ENCODE measurements at places on chromosomes 16 and 17. TPM values are rescaled to one million over a fixed set of nuclear protein-coding genes. Genes with fewer than 3 reads are reported as not detected.

DOC2A gene
- total RNA-seq, result 0.24 TPM

KRT26 gene
- total RNA-seq, result not detected

FBXO39 gene
- 0.09 TPM for total RNA-seq

GRCh38 chr17:43444223-43445008 lies 39.4 kb upstream of the DHX8 start:
- no peak for DNase-seq
- H3K27ac ChIP-seq, result peak overlapping the region; percentile 74
- H3K27me3 ChIP-seq, result no peaks in the 10 kb centered on the region
- H3K36me3 ChIP-seq, result no peaks in the 10 kb centered on the region

DNA sequence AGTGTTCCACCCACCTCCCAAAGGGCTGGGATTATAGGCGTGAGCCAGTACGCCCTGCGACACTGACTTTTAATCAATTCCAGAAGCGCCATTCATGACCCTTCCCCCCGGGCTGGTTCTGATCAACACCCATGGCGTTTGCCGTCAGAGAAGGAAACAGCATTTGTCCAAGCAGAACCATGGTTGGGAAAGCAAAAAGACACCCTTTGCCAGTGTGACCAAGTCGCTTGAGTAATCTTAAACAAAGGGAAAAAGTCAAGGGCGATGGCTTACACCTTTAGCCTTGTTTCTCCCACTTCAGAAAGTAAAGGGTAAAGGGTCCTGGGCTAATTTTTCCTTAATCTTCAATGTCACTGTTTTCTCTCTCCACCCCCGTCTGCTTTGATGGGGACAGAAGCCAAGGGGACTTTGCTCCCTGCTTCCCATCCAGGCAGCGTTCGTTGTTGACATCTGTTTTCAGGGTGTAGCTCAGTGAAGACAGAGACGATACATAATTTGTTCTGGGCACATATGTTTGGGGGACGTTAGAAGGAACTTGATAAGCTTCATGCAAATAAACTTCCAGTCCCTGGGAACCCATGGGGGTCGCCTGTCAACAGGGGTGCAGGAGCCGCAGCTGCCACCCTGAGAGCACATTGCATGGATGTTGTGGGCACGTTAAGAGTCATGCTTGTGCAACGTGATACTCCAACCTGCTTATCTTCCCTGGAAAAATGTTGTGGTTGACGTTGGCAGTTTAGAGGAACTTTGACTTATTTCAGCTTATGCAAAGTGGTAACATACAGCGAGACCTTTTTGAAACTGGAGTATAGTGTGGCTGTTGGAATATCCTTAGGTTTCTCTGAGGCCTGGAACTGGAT lies 50.6 kb upstream of the TANGO6 start:
- DNase-seq, result no peak
- H3K36me3 ChIP-seq, result no peaks in the 10 kb centered on the region
- H3K27me3 ChIP-seq, result no peaks in the 10 kb centered on the region
- peak overlapping the region; percentile 52 for H3K27ac ChIP-seq

GRCh38 chr17:76200354-76200753 lies 39.9 kb downstream of the RNF157 start:
- peaks cover 2% of the 10 kb centered on the region for H3K27me3 ChIP-seq
- H3K4me3 ChIP-seq, result no peak overlapping the region
- H3K4me1 ChIP-seq, result no peaks in the 10 kb centered on the region

DHRS7C gene
- 0.24 TPM for total RNA-seq

DNA sequence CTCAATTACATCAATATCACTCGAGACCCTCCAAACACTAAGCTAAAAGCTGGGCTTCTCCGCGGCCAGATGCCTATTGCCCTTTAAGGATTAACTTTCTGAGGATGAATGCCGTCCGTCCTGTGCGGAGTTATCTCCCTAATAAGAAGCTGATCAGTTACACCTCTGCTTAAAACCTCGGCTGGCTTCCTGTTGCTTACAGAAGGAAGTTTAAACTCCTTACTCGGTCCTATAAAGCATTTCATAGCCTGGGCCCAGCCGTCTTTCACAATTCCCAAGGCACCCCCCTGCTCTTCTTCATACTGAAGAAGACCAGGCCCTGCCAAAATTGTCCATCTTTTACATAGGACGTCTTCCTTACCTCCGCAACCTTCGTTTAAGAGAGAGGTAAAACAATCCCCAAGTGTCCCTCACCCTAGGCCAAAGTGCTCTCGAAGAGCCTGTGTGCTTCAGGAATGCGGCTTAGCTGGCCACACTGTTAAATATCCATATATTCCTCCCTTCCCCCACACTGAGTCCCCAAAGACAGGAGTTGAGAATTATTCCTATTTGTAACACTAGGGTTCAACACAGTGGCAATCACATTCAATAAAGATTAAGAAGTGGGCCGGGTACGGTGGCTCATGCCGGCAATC lies 112.6 kb upstream of the IRX5 start:
- H3K4me3 ChIP-seq, result no peak overlapping the region
- no peak for DNase-seq
- H3K4me1 ChIP-seq, result no peaks in the 10 kb centered on the region
- H3K27ac ChIP-seq, result no peak overlapping the region

TP53TG3C gene
- not detected for total RNA-seq

GRCh38 chr17:31506517-31506916 lies 115.0 kb downstream of the RAB11FIP4 start:
- H3K4me1 ChIP-seq, result peaks cover 26% of the 10 kb centered on the region
- H3K36me3 ChIP-seq, result no peaks in the 10 kb centered on the region
- no peak for DNase-seq

DNA sequence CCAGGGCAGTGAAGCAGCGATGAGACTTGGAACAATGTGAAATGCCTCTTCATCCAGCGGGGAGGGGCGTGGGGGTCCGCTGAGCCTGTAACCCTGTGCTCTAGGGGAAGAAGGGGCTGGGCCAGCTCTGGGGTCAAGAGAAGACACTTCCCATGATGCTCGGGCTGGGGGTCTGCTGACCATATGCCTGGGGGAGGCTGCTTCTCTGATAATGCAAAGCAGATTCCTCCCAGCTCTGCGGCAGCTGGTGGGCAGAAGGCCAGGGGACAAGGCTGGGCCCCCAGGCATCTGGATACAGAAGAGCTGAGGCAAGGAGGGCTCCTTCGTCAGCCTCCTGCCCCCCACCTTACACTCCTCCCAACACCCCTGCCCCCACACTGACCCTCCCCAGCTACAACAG lies 24.7 kb downstream of the NGFR start:
- H3K27ac ChIP-seq, result no peak overlapping the region
- H3K4me3 ChIP-seq, result no peak overlapping the region
- no peaks in the 10 kb centered on the region for H3K36me3 ChIP-seq

DNA sequence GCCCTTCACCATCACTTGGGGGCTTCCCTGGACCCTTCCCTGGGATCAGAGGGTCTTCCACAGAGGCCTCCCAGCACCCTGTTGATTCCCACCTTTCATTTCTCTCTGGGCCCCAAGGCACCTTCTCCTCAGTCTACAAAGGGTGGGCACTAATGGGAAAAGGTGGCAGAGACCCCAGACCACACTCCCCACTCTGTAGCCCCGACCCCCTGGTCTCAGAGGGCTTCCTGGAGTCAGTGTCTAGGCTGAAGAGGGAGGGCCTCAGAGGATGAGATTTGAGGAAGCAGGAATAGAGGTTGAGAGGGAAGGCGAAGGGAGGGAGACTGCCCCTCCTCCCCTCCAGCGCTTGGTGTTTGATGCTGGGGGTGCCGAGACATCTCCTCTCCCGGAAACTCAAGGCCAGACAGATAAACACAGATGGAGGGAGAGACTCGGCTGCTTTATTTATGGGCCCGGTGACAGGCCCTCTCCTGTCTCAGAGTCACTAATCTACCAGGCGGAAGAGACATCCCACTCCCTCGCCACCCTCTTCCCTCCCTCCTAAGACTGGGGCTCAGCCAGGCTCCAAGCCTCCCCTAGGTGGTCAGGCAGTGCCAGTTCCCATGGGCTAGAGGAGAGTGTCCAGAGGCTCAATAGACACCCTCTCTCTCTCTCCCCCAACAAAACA lies 18.5 kb upstream of the SP2 start:
- H3K36me3 ChIP-seq, result no peaks in the 10 kb centered on the region
- H3K27me3 ChIP-seq, result peaks cover 33% of the 10 kb centered on the region
- H3K4me1 ChIP-seq, result no peaks in the 10 kb centered on the region
- H3K27ac ChIP-seq, result no peak overlapping the region

- H3K4me3 ChIP-seq, result no peak overlapping the region
- no peak overlapping the region for H3K27ac ChIP-seq
- no peak for DNase-seq
- no peaks in the 10 kb centered on the region for H3K4me1 ChIP-seq
- no peaks in the 10 kb centered on the region for H3K36me3 ChIP-seq
Observed at GRCh38 chr17:8766731-8767130, 8.4 kb upstream of the SPDYE4 start.

DNA sequence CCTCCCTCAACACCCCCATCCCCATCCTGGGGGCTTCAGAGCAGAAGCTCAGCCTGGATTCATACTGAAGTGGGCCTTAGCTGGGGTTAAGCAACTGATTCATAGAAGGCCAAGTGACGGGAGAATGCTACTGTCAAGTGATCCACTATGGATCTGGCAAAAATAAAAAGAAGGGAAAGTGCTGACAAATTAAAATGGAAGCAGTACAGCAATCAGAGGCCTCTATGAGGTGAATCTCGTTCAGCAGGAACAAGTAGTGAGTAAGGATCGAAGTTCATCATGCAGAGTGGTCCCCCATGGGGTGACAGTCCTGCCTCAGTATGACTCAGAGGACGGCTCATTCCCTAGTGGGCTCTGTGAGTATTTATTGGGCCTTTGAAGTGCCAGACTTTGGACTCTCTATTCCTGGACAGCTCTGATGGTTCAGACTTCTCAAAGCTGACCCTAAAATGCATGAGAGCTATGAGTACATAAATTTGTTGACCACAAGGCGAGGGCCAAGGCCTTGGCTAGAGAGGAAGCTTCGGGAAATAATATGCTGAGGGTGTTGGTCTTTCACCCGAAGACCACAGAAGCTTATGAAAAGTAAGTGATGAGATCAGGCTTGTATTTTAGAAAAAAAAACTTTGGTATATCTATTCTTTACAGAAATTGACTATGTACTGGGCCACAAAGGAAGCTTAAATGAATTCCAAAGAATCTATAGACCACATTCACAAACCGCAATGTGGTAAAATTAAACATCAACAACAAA lies 5.3 kb upstream of the NSMCE1 start:
- H3K27ac ChIP-seq, result no peak overlapping the region
- H3K4me1 ChIP-seq, result peaks cover 11% of the 10 kb centered on the region
- H3K36me3 ChIP-seq, result no peaks in the 10 kb centered on the region
- no peak overlapping the region for H3K4me3 ChIP-seq
- no peaks in the 10 kb centered on the region for H3K27me3 ChIP-seq

GRCh38 chr16:50246299-50247122 lies 19.8 kb upstream of the ADCY7 start:
- H3K4me3 ChIP-seq, result peak overlapping the region; percentile 47
- H3K27ac ChIP-seq, result no peak overlapping the region
- no peaks in the 10 kb centered on the region for H3K27me3 ChIP-seq
- H3K36me3 ChIP-seq, result no peaks in the 10 kb centered on the region

DBF4B gene
- 3.5 TPM for total RNA-seq

GRCh38 chr17:77745702-77746101 lies 212.8 kb upstream of the TNRC6C start:
- no peak overlapping the region for H3K27ac ChIP-seq
- no peak overlapping the region for H3K4me3 ChIP-seq
- DNase-seq, result no peak
- H3K27me3 ChIP-seq, result no peaks in the 10 kb centered on the region
- no peaks in the 10 kb centered on the region for H3K4me1 ChIP-seq
- no peaks in the 10 kb centered on the region for H3K36me3 ChIP-seq

DNA sequence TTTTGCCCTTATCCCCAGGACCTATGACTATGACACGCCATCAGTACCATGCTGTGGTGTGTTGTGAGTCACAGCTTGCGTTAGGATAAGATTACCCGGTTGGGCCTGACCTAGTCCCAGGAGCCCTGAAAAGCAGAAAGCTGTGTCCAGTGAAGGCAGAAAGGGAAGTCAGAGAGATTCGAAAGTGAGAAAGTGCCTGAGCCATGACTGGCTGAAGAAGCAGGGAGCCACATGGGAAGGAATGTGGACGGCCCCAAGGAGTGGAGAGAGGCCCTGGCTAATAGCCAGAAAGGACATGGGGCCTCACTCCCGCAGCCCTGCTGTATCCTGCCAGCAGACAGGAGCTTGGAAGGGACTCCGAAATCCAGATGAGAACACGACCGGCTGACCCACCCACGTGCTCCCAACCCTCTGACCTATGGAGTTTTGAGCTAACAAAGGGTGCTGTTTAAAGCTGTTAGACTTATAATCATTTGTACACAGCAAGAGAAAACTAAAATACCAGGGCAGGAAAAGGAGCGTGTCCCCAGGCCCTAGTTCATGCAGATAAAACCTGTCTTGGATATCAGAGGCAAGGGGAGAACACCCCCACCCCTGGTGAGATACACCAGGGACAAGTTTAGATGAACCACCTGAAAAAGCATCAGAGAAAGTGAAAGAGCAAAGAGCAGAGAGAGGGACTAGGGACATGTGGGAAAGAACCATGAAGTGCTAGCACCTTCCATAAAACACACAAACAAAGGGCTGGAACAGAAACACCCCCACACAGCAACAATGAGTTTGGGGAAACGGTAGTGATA lies 115.3 kb downstream of the SLC39A11 start:
- no peaks in the 10 kb centered on the region for H3K4me1 ChIP-seq
- H3K4me3 ChIP-seq, result no peak overlapping the region
- no peaks in the 10 kb centered on the region for H3K27me3 ChIP-seq
- DNase-seq, result no peak

DNA sequence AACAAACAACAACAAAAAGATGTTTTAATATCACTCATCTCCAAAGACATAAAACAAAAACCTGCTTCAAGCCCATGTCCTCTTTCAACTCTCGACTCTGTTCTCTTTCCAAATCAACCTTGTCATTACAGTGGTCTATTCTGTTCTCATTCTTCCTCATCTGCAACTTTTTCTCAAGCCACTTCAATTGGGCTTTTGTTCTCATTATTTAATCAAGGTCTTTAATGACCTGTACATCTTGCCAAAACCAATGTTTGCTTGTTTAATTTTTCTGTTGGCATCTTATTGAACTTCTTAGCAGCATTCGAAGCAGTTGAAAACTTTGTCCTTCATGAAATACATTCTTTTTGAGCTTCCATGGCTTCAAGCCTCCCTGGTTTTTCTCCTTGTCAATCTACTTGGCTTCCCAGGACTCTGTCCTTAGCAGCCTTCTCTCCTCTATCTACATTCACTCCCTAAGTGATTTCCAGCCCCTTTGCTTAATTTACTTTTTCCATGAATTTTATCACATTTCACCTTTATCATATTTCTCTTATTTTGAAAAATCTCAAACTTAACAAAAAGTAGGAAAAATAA lies 19.6 kb upstream of the RABEP1 start:
- H3K27me3 ChIP-seq, result no peaks in the 10 kb centered on the region
- H3K27ac ChIP-seq, result no peak overlapping the region
- H3K4me3 ChIP-seq, result no peak overlapping the region
